ENCODE measurements at places on chromosomes 6 and 20.

DNA sequence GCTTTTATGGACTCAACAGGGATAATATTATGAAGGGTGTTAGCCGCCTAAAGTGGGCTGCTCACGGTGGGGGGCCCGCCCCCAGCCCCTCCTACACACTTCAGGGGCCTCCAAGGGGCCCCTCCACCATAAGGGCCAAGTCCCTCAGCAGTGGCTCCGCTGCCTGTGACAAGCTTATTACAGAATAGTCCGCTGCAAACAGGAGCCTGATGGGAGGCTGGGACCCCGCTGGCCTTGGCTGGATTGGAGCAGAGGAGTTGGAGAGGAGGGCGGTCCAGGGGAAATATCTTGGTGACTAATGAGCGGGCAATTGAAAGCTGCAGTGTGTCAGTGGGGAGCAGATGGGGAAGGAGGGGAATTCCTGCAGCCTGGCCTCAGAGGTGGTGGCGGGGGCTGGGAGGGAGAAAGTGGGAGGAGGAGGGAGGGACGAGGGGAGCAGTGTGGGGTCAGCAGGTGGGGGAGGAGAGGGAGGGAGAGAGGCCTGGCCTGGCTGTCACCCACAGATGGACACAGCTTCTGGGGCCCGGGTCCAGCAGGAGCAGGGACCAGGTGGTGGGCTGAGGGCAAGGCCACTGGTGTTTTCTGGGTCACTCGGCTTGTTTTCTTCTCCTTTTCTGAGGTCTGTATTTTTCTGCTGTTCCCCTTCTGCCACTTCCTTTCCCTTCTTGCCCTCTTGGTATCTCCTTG is 57.6 kb upstream of the FOXP4 start:
- DNase-seq: no peak

- no peak for DNase-seq
These were observed 29.4 kb upstream of the CLIC5 start for GRCh38 chr6:46044881-46045617.

DNA sequence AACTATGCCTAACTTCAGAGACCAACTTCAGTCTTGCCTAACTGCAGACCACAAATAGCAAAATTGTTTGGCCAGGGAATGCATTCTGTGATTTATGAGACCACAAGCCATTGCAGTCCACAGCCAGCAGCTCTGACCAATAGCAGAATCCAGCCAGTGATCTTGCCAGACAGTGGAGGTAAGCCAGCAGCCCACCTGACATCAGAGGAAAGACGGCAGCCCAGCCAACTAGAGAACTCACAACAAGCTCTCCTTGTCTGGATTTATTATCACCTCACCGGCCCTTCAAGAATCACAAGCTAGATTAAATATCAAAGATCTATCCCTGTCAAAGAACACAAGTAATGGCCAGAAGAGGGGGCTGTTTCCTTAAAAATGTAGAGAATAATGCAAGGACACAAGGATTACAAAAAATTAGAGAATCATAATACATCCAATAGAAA is 66.5 kb upstream of the SLC35F1 start:
- no peak for DNase-seq

GRCh38 chr20:25532971-25533391 is 52.4 kb downstream of the NINL start:
- no peak for DNase-seq

DNA sequence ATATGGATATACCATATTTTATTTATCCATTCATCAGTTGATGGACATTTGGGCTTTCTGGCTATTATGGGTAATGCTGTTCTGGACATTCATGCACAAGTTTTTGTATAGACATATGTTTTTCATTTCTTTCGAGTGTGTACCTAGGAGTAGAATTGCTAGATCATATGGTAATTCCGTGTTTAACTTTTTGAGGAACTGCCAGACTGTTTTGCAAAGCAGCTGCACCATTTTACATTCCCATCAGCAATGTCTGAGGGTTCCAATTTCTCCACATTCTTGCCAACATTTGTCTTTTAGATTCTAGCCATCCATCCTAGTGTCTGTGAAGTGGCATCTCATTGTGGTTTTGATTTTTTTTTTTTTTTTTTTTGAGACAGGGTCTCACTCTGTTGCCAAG is 20.8 kb downstream of the SRC start:
- no peak for DNase-seq

DNA sequence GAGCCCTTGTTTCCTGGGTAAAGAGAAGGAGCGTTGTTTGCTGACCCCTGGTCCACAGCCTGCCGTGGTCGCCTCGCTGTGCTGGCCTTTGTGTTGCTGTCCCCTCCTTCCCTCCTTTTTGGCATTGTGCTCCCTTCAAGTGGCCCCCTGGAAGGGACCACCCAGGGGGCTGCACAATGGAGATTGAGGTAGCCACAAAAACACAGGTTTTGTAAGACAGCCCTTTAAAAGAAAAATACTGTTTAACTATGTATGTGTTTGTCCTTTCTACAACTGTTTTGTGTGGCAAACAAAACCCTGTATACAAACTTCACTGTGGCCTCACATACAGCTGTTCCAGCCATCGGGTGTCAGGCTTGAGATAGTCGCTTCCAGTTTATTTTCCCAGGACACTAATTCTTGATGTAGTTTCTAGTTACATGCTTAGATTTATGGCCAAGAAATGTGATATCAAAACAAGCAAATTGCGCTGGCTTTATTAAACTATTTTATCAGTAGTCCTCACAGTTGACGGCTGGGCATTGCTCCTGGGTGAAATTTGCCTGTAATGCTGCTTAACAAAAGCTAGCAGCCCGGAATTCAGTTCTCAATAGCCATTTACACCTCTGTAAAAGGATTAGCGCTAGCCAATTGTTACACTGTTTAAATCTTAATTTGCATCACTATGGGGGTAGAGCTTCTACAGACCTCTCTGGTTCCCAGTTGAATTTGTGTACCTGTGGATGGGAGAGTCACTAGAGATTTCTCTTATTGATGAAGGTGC is 64.1 kb downstream of the KIZ start:
- no peak for DNase-seq

- DNase-seq: no peak
These were observed 206.0 kb upstream of the FOXQ1 start for GRCh38 chr6:1105833-1106400.

GRCh38 chr6:15312500-15312899 is 66.6 kb downstream of the JARID2 start:
- DNase-seq: no peak

DNA sequence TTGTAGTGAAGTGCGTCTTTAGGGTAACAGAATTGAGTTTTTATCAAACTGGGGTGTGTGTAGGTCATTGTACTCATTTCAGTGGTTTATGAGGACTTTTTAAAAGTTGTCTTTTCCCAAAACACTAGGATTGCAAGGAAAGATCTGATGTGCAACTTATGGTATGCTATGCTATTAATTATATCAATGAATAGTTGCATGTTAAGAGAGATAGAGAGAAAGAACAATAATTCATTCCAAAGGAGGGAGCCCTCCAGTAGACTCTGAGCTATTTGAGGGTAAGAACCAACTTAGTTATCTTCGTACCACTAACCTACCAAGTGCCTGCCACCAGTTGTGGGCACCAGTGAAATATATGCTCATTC is 117.1 kb downstream of the RNF144B start:
- no peak for DNase-seq

GRCh38 chr6:51300510-51300909 is 481.8 kb downstream of the TFAP2B start:
- no peak for DNase-seq

DNA sequence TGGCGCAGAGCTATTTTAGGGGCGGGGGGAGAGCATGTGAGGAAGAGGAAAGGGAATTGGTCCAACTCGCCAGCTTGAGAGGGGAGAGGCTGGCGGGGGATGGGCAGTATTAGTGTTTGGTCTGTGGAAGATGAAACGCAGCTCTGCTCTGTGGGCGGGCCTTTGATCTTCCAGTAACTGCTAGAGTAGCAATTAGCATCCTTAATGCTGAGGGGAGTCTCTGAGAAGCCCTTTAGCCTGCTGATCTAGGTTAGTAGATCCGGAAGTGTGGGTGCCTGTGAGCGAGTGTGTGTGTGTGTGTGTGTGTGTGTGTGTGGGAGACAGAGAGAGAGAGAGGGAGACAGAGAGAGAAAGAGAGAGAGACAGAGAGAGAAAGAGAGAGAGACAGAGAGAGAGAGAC is 117.2 kb upstream of the BACH2 start:
- peak; percentile 94 for DNase-seq

GRCh38 chr6:7148100-7148822 is 40.5 kb downstream of the RREB1 start:
- DNase-seq: no peak

DNA sequence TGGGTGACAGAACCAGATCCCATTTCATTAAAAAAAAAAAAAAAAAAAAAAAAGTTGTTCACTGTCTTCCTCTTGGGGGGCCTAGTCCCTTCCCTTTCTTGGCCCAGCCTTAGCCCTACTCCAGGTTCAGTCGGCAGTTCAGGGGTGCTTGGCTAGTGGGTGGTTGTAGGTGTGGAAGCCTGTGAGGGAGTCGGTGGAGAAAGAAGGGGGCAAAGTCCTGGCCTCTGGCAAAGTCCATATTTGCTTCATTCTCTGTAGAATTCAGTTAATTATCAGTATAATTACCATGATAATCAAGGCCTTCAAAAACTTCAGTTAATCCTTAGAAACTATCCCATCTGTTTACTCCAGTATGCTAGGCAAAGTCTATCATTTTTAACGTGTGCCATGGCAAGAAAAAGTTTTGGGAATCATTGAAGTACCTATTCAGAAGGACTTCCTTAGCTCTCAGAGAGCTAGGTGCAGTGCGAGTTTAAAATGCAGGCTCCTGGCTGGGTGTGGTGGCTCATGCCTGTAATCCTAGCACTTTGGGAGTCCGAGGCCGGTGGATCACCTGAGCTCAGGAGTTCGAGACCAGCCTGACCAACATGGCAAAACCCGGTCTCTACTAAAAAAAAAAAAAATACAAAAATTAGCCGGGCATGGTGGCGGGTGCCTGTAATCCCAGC is 205.7 kb upstream of the ARG1 start:
- DNase-seq: no peak

DNA sequence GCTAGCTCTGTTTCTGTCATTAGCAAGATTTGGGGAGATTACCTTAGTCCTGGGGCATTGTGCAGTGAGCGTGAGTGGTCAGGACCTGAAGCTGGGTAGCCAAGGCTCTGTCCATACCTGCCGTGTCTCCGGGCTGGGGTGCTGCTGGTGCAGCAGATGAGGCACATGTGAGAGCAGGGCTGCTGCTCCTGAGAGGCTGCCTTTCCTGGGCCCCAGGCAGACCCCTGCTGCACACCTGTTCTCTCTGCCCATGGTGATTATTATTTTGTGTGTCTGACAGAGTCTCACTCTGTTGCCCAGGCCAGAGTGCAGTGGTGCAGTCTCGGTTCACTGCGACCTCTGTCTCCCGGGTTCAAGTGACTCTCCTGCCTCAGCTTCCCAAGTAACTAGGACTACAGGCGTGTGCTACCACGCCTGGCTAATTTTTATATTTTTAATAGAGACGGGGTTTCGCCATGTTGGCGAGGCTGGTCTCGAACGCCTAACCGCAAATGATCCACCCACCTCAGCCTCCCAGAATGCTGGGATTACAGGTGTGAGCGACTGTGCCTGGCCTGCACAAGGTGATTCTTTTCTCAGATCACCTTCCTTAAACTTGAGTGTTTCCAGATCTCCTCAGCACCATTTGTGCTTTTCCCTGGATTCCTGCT is 36.8 kb upstream of the IRF4 start:
- no peak for DNase-seq

GRCh38 chr20:62020935-62021701 is 44.6 kb downstream of the TAF4 start:
- DNase-seq: no peak

GRCh38 chr6:108132863-108133262 is 33.0 kb upstream of the NR2E1 start:
- no peak for DNase-seq

Measured in CD4-positive, alpha-beta T cell treated with Interleukin-17A for 1 hour (primary cell).